HFFc6 (cell line): ENCODE measurements at places on chromosomes 6 and 20.

- no peak for DNase-seq
Observed at GRCh38 chr6:11423667-11424066, 113.9 kb upstream of the TMEM170B start.

- DNase-seq = no peak
Observed at GRCh38 chr20:22490287-22491193, 93.8 kb downstream of the FOXA2 start.

DNA sequence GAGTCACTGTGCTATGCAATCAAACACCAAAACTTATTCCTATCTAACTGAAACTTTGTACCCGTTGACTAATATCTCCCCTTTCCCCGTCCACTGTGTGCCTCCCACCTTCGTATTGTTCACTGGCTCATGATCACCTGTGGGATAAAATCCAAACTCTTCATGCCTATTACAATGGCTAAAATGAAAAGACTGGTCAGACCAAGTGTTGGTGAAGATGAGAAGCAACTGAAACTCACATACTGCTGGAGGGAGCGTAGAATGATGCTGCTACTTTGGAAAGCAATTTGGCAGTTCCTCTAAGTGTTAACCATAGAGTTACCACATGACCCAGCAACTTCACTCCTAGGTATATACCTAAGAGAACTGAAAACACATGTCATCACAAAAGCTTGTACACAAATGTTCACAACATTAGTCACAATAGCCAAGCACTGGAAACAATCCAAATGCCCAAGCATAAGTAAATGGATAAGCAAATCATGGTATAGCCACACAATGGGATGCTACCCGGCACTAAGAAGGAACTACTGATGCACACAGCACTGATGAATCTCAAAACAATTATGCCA is 13.1 kb downstream of the RPS10 start:
- DNase-seq = peak; percentile 38

- no peak for DNase-seq
Observed at GRCh38 chr6:13796781-13797180, 17.6 kb downstream of the MCUR1 start.

DNA sequence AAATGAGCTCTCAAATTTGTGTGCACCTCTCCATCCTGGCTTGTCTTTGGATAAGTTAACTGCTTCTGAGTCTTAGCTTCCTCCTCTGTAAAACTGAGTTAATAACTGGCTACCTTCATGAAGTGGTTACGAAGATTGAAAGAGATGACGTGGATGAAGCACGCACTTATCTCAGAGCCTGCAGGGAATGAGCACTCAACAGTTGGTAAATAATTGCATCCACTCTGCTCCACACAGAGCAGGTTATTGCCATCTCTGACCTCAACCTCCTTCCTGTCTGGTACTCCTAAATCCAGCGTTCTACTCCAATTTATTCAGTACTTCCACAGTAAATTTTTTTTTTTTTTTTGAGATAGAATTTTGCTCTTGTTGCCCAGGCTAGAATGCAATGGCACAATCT is 6.9 kb downstream of the AURKA start:
- DNase-seq = no peak

DNA sequence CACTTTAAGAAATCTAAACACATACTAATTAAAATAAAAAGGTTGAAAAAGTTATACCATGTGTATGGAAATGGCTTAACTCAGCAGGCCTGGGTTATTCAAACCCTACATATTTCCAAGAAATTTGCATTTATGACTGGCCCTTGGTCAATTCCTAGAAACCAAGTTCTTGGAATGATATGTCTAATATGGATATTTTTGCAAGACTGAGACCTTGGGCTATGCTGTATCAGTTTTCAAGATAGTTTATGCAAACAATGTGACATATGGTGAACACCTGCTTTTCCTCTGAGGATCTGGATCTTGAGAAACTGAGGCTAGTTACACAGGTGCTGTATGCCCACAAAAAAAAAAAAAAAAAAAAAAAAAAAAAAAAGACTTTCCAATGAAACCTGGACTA is 536.9 kb upstream of the HS3ST5 start:
- no peak for DNase-seq

- no peak for DNase-seq
Observed at GRCh38 chr6:163946437-163946836, 531.9 kb downstream of the QKI start.

- no peak for DNase-seq
Observed at GRCh38 chr20:24810676-24811407, 138.2 kb upstream of the CST7 start.

- DNase-seq = no peak
Observed at GRCh38 chr20:36243726-36244125, 7.4 kb downstream of the AAR2 start.

DNA sequence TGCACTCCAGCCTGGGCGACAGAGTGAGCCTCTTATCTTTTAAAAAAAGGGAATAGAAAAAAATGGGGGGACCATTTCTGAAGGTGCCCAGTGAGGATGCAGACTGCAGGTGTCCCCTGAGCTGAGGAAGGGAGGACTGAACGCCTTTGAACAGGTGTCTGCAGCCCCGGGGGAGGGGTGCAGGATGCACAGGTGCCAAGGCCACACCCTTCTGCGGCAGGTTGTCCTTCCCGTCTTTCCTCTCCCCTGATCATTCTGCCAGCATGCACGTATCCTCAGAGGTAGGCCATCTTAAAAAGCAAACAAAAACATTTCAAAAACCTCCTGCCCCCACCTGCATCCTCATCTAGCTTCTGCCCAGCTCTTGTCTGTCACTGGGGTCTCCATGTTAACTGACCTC is 101.3 kb downstream of the MTHFD1L start:
- DNase-seq = no peak

DNA sequence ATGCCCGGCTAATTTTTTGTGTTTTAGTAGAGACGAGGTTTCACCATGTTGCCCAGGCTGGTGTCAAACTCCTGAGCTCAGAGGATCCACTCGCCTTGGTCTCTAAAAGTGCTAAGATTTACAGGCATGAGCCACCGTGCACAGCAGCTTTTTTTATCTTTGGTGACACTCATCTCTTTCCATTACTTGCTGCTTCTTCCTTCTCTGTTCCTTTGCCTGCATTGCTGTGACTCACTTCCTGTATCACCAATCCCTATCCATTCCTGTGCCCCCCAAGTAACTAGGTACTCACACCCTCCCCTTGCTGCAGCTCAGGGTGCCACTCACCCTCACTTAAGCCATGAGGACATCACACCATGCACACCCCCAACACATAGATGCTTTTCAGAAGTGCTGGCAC is 24.6 kb downstream of the KHDC1L start:
- peak; percentile 18 for DNase-seq

- no peak for DNase-seq
Observed at GRCh38 chr20:63919130-63919529, 24.2 kb downstream of the DNAJC5 start.

DNA sequence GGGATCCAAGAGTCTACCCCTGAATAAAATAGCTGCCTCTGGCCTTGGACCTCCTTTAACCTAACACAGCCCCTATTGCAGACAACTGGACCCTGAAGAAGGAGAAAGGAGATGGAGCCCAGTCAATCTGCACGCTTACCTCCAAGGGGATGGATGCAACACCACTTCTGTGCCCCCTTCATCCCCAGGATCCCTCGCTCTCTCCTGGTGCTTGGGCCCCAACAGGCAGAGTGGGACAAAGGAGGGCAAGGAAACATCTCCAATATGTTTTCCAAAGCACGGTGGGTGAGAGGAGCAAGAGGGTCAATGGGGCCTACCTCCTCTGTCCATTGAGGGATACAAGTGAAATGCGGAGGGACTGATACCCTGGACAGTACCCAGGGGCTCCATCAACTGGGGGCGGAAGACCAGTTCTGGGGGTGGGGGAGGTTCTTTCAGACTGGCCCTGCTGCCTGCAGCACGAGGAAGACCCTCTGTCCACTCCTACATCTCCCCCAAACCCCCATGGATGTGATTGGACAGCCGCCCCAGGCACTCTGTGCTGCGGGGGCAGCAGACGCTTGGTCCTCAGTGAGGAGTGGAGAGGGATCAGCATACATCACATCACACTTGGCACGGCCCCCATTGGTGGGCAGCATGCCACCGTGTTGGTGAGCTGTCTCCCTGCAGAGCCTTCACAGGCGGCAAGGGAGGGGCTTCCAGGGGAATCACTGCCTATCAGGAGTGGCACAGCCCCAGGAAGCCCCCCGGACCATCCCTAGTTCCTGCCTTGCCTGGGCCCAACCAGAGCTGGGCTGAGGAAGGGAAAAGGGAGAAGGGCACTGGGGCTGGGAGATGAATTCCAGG is 70.6 kb downstream of the MRPL14 start:
- DNase-seq = peak; percentile 59

DNA sequence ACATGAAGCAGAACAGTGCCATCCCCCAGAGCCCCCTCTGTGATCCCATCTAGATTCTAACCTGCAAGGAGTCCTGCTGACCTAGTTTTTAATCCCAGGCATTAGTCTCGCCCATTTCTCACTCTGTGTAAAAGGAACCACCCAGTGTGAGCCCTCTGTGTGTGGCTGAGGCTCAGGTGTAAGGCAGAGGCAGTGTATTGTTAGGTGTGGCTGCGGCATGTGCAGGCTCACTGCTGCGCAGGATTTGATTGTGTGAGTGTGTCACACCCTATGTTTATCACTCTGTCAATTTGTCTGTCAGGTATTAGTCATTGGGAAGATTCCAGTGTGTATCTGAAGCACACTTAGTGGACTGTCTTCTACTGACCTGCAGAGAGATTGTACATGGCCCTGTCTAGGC is 13.7 kb upstream of the CST8 start:
- DNase-seq = no peak

GRCh38 chr20:44478206-44478605 is 2.5 kb downstream of the TTPAL start:
- no peak for DNase-seq

- no peak for DNase-seq
Observed at GRCh38 chr6:145898376-145898775, 65.8 kb downstream of the SHPRH start.

GRCh38 chr20:7935027-7935551 is 5.2 kb downstream of the HAO1 start:
- DNase-seq = no peak

GRCh38 chr20:15923030-15923776 is 650.0 kb downstream of the KIF16B start:
- DNase-seq = no peak

GRCh38 chr6:118864341-118865099 is 29.4 kb upstream of the ASF1A start:
- DNase-seq = no peak

DNA sequence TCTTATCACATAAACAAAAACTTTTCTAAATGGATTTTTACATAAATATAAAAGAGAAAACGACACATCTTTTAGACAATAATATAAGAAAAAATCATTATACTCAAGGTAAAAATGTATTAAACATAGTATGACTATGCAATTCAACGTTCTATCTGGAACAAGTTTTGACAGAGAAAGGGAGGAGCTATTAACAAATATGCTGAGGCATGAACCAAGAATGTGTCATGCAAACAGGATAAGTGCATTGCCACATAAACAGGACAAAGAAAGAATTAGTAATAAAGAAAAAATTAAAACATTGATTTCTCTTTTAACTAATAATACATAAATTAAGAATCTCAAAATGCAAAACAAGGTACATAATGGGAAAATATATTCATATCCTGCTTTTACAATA is 1353.4 kb upstream of the GJE1 start:
- DNase-seq = peak; percentile 41

DNA sequence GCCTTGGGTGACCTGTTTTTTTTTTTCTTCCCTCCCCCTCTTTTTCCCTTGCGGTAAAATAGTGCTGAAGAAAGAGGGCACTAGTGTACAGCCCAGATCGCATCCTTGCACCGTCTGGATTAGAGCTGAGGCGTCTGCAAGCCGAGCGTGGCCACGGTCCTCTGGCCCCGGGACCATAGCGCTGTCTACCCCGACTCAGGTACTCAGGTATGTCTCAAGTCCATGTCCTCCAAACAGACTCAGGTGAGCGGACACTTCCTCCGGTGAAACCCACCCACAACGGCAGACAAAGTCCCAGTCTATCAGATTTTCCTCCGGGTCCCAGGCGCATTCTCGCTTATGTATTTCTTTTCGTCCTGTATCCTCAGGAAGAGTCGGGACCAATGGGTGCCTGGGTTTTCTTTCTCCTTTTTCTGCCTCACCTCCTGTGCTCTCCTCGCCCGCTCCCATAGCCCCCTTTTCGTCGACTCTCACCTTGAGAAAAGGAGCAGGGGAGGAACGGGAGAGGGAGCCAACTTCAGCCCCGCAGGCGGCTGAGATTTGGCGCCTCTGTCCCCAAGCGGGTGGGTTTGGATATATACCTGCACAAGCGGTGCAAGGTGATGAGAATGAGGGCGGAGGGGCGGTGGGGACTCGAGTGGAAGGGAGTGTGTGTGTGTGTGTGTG is 1.1 kb upstream of the GRM1 start:
- no peak for DNase-seq
